Muscle of arm (tissue), 14 donors: ENCODE measurements at places on chromosomes 11 and 22.

DNA sequence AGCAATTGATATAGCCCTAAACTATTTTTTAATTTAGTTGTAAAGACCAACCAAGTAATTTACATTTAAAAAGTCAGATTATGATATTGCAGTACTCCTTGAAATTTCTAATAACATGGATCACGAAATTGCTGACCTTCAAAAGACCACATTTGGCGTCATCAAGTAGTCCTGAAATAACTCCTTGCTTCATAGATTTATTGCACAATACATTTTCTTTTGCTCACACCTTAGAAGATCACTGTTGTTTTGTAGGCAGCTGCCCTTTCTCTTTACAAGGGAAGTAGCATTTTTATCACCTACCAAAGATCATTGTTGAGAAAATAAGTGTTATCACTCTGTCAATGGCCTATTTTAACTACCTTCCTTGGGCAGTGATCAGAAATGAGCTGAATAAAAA lies 815.8 kb downstream of the METTL15 start:
- DNase-seq = no peak

- no peak for DNase-seq
Observed at GRCh38 chr22:20749453-20749852, 24.5 kb upstream of the SERPIND1 start.

DNA sequence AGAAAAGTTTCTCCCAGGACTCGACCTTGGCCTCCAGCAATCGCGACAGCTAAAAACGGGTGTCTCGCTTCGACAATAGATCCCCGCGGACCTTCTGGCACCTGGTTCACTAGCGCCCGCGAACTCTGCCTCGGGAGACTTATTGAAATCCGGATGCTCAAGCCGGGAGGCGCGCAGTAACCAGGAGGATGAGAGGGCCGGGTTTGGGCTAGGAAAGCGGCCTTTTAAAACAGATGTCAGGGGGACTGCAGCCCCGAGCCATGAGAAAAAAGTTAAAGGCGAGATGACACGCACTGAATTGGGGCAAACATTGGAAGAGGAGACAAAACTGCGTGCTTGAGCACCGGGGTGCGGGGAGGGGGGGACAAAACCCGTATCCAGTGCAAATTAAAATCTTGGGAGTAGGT lies 637 bp upstream of the ZBTB16 start:
- DNase-seq = no peak

DNA sequence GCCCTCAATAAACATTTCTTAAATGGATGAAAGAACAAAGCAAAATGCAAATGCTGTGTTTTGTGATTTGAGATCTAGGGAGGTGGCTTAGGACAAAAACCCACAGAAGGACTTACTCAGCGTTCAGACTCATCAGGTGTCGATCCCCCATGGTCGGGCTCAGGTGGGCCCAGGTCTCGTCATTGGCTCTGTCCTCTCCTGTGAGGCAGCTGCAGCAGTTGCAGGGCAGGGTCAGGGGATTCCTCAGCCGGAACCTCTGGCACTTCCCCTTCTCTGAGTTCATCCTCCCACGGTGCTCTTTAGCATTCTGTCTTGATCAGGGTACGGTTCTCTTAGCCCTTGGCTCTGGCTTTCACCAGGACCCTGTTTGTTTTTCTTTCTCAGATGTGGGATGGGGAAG lies 14.0 kb upstream of the ACR start:
- no peak for DNase-seq

- DNase-seq = no peak
Observed at GRCh38 chr22:47161631-47162030, 399.2 kb downstream of the TBC1D22A start.

GRCh38 chr22:31328544-31328960 lies 17.6 kb downstream of the PATZ1 start:
- DNase-seq = no peak

GRCh38 chr11:118281284-118281683 lies 17.2 kb upstream of the MPZL2 start:
- no peak for DNase-seq

DNA sequence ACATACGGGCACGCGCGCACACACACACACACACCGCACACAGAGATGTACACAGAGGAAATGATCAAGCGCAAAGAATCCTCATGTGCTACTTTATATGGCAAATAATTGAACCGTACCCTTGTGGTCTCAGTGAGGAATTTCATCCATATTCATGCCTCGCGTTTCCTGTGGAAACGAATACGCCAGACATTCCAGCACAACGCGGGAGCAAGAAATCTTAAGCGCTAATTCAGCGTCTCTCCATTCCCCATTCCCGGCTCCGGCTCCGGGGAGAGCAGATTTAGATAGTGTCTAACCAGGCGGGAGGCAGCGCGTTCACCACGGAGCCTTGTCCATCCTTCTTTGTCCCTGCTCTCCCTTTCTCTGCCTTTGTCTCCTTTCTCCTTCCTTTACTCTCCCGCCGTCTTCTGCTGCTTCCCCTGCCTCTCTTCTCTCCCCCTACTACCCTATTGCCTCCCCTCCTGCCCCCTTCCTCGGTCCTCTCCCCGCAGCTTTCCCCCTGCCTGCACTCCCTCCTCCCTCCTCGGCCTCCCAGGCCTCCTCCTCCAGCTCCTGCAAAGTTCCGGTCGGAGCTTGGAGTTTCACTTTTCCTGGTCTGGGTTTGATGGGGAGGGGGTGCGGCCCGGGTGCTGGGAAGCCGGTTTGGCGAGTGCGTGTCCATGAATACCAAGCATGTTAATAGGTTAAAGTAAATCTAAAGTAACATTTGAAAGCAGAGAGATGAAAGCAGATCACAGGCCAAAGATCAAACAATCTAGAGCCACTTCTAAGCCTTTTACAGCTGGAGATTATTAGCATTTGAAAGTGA lies 579.3 kb downstream of the BUD13 start:
- peak; percentile 61 for DNase-seq

DNA sequence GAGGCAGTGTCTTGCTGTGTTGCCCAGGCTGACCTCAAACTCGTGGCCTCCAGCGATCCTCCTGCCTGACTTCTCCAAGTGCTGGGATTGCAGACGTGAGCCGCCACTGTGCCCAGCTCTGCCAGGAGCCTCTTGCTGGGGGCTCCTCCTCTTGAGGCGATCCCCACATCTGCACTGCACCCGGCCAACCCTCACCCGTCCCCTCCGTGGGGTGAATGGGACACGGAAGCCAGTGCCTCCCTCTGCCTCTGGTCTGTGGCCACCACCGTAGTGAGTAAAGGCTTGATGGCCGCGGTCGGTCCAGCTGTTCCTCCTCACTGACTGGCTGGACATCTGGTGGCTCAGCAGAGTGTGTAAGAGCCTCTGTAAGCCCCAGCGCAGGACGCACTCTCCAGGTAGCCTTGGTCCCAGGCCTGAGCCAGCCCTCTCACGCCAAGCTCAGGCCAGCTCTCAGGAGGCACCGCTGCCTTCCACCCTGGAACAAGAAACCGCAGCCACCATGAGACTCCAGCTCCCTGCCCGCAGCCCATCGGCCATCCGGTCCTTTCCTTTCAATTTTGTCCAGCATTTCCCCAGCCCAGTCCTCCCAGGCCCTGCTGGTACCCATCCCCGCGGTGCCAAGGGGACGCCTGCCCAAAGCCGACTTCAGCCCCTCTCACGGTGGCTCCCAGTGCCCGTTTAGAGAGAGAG lies 100.3 kb downstream of the BRD1 start:
- no peak for DNase-seq

GRCh38 chr22:48898524-48899250 lies 929.0 kb downstream of the BRD1 start:
- DNase-seq = no peak

DNA sequence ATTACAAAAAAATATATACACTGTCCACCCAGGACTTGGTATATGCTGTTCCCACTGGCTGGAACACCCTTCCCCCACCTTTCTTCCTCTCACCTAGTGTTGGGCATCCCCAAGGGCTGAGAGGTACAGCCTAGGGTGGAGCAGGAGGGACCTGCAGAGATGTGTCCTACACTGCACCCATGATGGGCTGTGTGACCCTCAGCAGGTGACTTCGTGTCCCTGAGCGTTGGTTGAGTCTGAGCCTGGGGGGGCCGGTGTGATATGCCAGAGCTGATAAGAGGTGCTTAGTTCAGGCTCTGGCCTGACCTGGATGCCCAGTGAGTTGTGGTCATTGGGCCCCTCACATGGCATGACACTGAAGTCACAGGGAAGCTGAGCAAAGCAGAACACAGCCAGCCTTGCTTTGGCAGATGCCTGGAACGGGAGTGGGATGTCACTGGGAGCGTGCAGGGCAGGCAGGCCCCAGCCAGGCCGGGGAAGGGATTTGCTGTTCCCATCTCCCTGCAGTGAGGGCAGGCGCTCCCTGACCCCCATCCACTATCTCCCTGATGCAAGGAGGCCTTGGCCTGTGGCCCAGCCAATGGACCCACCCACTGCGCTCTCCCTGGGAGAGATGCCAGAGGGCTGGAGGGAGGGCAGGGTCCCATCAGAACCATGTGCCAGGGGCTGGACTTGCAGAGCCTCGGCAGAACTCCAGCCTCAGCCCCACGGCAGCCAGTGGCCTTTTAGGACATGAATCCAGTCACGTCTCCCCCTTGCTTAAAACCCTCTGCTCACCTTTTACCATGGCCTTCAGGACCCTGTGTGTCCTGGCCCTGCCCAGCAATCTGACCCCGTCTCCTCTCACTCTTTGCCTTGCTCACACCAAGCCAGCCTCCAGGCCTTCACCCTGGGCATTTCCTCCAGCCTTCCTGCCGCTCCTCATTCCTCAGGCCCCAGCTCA lies 138.9 kb downstream of the MN1 start:
- peak; percentile 38 for DNase-seq

- no peak for DNase-seq
Observed at GRCh38 chr22:47036936-47037485, 274.6 kb downstream of the TBC1D22A start.

- DNase-seq = peak; percentile 68
Observed at GRCh38 chr11:64056213-64056785, 20.6 kb downstream of the FLRT1 start.

- no peak for DNase-seq
Observed at GRCh38 chr11:104320097-104320496, 156.2 kb upstream of the PDGFD start.

- no peak for DNase-seq
Observed at GRCh38 chr11:122897606-122898210, 15.1 kb downstream of the JHY start.

DNA sequence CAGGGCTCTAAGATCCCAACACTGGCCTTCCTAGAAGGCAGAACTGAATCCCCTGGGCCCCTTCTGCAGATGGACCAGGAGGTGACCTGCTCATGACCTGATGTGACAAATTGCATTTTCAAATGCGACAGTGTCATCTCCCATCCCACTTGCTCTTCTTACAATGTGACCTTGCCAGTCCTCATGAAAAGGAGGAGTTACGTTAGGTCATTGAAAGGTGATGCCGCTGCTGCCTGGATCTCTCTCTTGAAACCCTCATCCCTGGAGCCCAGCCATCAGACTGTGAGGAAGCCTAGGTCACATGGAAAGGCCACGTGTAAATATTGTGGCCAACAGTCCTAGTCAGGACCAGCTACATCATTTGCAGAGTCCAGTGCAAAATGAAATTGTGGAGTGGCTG lies 5.7 kb upstream of the C1QTNF4 start:
- DNase-seq = no peak
